ENCODE measurements at places on chromosomes 7 and 10. TPM values are rescaled to one million over a fixed set of nuclear protein-coding genes. Genes with fewer than 3 reads are reported as not detected.

Gene CLDN3
- polyA plus RNA-seq: 0.05 TPM

Gene C10orf105
- not detected for polyA plus RNA-seq

DNA sequence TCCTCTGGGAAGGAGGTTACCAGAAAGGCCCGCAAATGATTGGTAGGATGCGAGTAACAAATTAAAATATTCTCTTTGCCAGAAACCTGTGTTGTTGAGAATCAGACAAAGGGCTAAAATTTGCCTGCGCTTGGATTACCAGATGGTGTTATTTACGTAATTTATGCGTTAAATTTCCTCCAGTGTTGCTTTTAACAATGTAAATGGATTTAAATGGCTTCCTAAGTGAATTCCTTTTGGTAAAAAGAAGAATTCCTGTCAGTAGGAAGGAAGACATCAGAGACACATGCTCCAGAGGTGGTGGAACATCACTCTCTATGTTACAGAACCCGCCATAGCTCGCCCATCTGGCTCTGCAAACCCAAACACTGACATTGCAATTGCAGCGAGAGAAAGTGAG lies 520.6 kb downstream of the GALNT17 start:
- H3K27ac ChIP-seq: no peak overlapping the region
- no peak overlapping the region for H3K4me3 ChIP-seq
- no peaks in the 10 kb centered on the region for H3K36me3 ChIP-seq
- no peaks in the 10 kb centered on the region for H3K27me3 ChIP-seq
- no peaks in the 10 kb centered on the region for H3K4me1 ChIP-seq

Gene RPEL1
- 0.08 TPM for polyA plus RNA-seq

DNA sequence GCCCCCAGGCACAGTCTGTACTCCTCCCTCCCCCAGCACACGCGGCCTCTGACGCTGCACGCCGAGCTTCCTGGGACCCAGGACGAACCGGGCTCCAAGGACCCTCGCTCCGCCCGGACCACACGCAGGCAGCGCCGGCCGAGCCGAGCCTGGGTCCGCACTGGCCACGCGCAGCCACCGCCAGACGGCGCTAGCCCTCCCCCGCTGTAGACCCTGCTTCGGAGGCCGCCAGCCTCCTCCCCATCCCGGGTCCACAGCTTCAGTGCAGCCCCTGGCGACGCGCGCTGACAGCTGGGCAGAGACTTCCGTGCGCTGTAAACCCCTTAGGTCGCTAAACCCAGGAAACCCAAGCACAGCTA lies 936 bp upstream of the TCERG1L start:
- DNase-seq: peak; percentile 86
- no peaks in the 10 kb centered on the region for H3K36me3 ChIP-seq
- H3K27ac ChIP-seq: no peak overlapping the region
- peaks cover 22% of the 10 kb centered on the region for H3K4me1 ChIP-seq
- H3K4me3 ChIP-seq: peak overlapping the region; percentile 26
- H3K27me3 ChIP-seq: no peaks in the 10 kb centered on the region

- H3K27ac ChIP-seq: no peak overlapping the region
- H3K4me3 ChIP-seq: no peak overlapping the region
- DNase-seq: no peak
- peaks cover 20% of the 10 kb centered on the region for H3K4me1 ChIP-seq
Measured at GRCh38 chr7:140675726-140676125, 3.0 kb downstream of the ADCK2 start.

GRCh38 chr7:24700521-24701260 lies 56.6 kb downstream of the GSDME start:
- H3K4me3 ChIP-seq: no peak overlapping the region
- DNase-seq: no peak
- H3K4me1 ChIP-seq: peaks cover 32% of the 10 kb centered on the region
- H3K27me3 ChIP-seq: no peaks in the 10 kb centered on the region

DNA sequence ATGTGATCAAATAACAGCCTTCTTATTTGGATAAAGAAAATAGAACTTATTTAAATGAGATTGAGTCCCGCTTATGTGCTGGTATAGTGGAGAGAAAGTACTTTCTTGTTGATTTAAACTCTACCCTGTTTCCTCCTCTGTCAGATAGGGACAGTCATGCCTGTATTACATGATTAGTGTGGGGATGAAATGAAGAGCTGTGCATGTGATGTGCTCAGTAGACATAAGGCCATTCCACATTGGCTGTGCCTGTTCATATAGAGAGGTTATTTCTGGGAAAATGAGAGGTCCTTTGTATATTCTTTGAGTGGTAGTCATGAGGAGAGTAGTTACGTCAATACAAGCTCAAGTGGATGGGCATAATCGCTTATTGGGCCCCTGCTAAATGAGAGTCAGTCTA lies 5.7 kb downstream of the MTURN start:
- no peaks in the 10 kb centered on the region for H3K36me3 ChIP-seq
- peaks cover 22% of the 10 kb centered on the region for H3K4me1 ChIP-seq
- H3K27ac ChIP-seq: no peak overlapping the region
- H3K4me3 ChIP-seq: no peak overlapping the region

DNA sequence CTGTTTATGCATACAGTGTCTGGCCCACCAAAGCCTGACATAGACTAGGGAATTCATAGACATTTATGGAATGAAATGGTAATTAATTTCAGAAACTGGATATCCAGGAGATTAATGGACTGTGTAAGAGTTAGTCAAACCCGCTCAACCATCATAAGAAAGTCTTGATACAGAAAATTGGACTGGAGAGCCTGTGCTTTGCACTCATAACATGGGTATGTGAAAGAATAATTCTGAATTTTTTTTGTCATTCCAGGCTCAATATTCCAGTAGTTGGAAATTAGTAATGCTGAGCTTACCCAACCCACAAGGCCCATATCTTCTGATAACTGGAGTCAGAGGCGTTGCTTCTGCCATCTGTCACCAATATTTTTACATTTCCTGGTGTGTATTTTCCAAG lies 799.7 kb upstream of the IGFBP3 start:
- H3K4me1 ChIP-seq: no peaks in the 10 kb centered on the region
- no peak overlapping the region for H3K27ac ChIP-seq
- H3K36me3 ChIP-seq: no peaks in the 10 kb centered on the region
- H3K27me3 ChIP-seq: no peaks in the 10 kb centered on the region

DNA sequence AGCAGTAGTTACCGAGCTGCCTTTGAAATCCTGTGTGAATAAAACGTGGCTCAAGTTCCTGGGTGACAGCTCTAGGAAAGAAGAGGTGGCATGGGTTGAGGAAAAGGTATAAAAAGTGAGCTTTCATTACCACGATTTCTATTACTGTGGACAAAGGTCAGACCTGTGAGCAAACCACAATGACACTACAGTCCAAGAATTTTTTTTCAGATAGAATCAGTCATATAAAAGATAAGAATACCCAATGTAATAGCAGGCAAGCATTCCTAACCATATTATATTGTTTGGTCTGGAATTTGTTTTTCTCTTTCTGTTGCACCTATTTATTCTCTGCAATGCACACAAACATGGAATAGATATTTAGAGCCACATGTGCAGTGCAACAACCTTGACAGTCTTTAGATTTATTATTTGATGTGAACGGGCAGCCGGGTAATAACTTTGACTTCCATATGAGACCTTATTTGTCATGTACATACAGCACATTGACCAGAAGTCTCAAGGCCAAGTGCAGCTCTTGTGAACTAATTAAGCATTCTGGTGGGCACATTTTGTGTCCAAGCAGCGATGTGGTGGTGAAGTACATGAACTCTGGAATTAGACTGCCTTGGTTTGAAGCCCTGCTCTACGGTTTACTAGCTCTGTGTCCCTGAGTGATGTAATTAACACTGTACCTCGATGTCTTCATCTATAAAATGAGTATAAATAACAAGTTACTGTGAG lies 156.8 kb downstream of the NRCAM start:
- peaks cover 31% of the 10 kb centered on the region for H3K4me1 ChIP-seq
- no peaks in the 10 kb centered on the region for H3K27me3 ChIP-seq
- no peak for DNase-seq
- no peaks in the 10 kb centered on the region for H3K36me3 ChIP-seq
- H3K4me3 ChIP-seq: no peak overlapping the region

DNA sequence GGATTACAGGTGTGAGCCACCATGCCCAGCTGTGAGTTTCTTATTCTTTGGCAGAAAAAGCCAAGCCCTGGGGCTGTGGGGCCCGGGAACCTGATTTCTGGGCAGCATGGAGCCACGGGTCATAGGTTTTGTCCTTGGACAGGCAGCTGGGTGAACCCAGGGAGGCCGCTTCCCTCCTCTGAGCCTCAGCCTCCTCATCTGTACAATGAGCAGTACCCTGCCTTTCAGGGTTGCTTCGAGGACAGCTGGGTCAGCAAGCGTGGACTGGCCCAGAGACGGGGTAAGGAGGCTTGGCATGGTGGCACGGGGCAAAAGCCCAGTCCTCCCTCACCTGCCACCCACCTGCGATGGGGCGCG lies 84.1 kb upstream of the GNA12 start:
- DNase-seq: no peak
- H3K27ac ChIP-seq: peak overlapping the region; percentile 77
- no peak overlapping the region for H3K4me3 ChIP-seq
- peaks cover 41% of the 10 kb centered on the region for H3K27me3 ChIP-seq
- no peaks in the 10 kb centered on the region for H3K36me3 ChIP-seq

DNA sequence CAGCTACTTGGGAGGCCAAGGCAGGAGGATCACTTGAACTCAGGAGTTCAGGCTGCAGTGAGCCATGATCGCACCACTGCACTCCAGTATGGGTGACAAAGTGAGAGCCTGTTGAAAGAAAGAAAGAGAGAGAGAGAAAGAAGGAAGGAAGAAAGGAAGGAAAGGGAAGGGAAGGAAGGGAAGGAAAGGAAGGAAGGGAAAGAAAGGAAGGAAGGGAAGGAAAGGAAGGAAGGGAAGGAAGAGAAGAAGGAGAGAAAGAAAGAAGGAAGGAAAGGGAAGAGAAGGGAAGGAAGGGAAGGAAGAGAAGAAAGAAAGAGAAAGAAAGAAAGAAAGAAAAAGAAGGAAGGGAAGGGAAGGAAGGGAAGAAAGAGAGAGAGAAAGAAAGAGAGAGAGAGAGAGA lies 61.5 kb downstream of the CLIP2 start:
- no peak overlapping the region for H3K27ac ChIP-seq
- no peaks in the 10 kb centered on the region for H3K36me3 ChIP-seq
- no peak for DNase-seq
- H3K4me1 ChIP-seq: peaks cover 4% of the 10 kb centered on the region

DNA sequence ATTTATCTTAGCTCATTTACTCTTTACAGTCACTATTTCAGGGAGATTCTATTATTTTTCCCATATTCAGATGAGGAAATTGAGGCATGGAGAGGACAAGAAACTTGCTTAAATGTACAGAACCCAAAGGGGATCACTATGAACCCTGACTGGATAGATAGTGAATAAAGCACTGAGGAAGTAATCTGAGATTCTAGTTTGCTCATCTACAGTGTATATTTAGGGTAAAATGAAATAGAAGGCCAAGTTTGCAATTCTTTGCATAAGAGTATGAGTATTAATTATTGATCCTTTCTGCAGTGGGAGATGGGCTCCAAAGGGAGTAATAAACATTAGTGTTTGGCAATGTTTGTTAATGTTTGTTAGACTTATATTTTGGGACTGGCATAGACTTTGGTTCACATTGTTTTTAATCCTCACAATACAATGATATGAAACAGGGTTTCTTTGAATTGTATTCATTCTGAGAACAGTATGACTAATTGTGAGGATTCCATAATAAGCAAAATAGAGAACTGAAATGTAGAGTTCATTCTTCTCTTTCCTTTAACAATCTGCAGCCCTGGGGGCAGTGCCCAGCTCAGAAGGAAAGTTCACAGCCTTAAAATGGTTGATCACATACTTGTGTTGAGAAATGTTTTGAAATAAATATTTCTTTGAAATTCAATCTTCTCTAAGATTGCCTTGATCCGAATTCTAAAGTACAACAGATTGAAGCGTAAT lies 131.0 kb upstream of the ZNF804B start:
- H3K27ac ChIP-seq: no peak overlapping the region
- no peaks in the 10 kb centered on the region for H3K27me3 ChIP-seq
- no peak overlapping the region for H3K4me3 ChIP-seq

Gene MTPN
- polyA plus RNA-seq: 135 TPM

DNA sequence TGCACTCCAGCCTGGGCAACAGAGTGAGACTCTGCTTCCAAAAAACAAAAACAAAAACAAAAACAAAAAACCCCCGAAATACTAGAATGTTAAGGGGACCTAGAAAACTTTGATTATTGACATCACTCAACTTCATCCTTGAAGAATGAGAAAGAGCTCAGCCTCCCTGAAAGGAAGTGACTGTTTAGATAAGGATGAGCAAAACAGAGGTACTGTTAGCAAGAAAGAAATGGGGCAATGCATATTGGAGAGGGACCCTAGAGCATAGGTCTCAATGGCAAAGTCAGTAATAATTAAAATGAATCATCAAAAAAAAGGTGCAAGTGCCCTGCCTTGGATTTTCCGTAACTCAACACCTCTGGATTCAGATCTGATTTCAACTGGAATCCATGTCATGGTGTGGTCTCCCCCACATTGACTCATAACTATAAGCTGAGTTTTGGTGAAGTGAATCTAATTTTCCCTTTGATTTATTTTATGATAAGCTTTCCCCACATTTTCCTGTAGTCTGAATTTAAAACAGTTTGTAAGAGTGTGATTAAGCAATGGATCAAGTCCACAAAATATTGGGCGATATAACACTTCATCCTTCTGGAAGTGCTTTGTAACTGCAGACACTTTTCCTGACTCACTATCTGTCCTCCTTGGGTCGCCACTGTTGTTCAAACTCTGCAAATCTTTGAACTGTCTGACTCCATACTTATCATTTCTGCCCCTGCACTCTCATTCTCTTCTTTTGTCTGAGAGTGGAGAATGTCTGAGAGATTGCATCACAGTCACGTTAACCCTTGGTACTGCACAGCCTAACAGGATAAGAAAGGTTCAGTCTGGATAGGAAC lies 224.8 kb upstream of the LYZL1 start:
- peak overlapping the region; percentile 25 for H3K27ac ChIP-seq
- H3K36me3 ChIP-seq: no peaks in the 10 kb centered on the region
- no peaks in the 10 kb centered on the region for H3K27me3 ChIP-seq
- H3K4me3 ChIP-seq: no peak overlapping the region
- no peak for DNase-seq
- H3K4me1 ChIP-seq: no peaks in the 10 kb centered on the region

- no peak overlapping the region for H3K4me3 ChIP-seq
- no peak overlapping the region for H3K27ac ChIP-seq
- H3K4me1 ChIP-seq: no peaks in the 10 kb centered on the region
- no peaks in the 10 kb centered on the region for H3K27me3 ChIP-seq
- DNase-seq: no peak
- H3K36me3 ChIP-seq: no peaks in the 10 kb centered on the region
Measured at GRCh38 chr10:81847675-81848074, 27.3 kb upstream of the NRG3 start.

Measured in SK-N-SH (cell line).